ENCODE measurements at places on chromosomes 1 and 21.

DNA sequence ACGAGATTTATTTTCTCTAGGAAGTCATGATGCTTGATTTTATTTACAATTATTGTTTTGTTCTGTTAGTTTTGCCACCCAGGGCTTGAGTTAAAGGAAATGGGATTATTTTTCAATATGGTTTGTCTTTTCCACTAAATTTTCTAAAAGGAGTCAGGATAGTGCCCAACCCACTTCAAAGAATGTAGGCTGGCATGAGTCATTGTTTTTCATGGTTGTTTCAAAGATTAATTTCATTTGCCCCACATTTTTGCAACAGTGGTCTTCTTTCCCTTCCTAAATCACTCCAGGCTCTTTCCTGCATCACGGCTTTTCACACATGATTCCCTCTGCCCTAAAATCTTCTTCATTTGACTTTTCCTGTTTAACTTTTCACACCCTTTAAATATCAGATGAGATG, 2.5 kb downstream of the SLAMF6 start:
- no peak for DNase-seq

DNA sequence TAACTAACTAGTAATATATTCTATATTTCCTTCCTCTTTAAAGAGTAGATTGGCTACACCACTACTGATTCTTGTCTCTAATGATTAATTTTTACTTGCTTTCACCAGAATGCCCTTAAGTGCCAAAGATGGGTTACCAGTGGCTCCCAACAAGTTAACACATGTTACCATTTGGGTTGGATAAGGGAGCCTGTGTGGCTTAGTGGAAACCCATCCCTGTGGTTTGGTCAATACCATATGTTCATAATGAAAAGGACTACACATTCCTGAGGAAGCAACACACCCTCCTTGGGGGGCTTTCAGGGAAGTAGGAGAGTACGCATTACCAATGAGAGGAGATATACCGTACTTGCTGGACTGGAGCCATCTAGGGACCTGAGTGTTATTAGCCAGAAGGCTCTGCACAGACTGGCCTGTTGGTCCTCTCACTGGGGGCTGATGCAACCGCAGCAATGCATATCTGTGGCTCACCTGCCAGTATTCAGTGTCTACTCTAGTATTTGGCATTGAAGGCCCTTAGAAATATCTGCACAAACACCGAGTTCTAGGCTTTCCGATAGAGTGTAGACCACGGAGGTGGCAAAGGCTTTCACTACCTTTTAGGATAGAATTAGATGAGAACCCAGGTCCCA, 29.3 kb upstream of the PLXNA2 start:
- no peak for DNase-seq

DNA sequence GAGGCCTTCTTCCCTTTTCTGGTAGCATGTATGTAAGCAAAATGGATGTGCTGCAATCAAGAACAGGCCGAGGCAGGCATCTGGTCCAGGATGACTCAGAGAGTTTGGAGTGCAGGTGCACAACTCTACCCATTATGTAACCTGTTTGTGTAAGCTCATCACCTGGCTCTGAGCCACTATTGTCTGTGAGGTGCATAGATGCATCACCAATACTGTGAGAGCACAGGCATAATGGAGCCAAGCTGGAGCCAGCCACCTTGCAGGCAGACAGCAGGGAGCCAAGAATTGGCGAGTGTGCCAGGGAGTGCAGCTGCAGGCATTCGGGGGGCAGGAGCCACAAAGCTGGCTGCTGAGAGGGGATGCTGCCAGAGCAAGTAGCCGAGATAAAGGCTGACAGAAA, 549.9 kb upstream of the RGS18 start:
- no peak for DNase-seq

- no peak for DNase-seq
Observed at GRCh38 chr1:160365325-160365724, 1.5 kb upstream of the NHLH1 start.

- no peak for DNase-seq
Observed at GRCh38 chr1:67336783-67337182, 29.1 kb downstream of the IL12RB2 start.

DNA sequence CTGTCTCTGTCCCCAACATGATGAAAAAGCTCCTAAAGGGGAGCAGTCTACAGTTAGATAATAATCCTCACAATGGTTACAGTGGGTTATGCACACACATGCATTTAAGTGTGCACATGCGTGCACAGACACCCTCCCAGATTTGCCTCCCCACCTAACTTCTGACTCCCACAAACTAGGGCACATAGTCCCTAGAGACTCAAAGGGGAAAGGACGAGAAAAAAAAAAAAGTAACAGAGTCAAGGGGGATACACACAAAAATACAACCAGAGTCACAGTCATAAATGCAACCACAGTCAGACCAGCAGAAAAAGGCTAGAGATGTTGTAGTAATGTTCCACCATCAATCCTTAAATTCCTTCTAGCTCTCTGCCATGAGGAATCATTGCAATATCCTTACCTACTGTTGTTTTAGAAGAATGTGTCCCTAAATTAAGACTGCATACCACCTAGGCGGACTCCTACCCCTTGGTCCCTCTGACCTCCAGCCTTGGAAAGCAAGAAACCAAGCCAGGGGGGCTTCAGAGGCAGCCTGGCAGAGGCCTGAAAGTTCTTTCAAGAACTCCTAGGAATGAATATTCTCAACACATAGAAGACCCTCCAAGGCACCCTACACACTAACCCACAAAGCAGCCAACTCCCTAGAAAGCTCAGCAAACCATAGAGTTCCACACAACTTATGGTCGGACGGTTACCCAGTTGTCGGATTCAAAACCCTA, 1.3 kb downstream of the CRTC2 start:
- no peak for DNase-seq

- DNase-seq = no peak
Observed at GRCh38 chr1:30822006-30822405, 64.4 kb upstream of the LAPTM5 start.

- no peak for DNase-seq
Observed at GRCh38 chr1:201880928-201881571, 7.6 kb upstream of the SHISA4 start.

GRCh38 chr1:236568285-236568894, 35.9 kb downstream of the HEATR1 start:
- no peak for DNase-seq

- no peak for DNase-seq
Observed at GRCh38 chr1:51953079-51953478, 37.4 kb downstream of the RAB3B start.

- DNase-seq = no peak
Observed at GRCh38 chr1:2251786-2252185, 23.7 kb downstream of the SKI start.

All from amygdala (tissue), 56 donors.